ENCODE measurements at places on chromosomes 2 and 18.

DNA sequence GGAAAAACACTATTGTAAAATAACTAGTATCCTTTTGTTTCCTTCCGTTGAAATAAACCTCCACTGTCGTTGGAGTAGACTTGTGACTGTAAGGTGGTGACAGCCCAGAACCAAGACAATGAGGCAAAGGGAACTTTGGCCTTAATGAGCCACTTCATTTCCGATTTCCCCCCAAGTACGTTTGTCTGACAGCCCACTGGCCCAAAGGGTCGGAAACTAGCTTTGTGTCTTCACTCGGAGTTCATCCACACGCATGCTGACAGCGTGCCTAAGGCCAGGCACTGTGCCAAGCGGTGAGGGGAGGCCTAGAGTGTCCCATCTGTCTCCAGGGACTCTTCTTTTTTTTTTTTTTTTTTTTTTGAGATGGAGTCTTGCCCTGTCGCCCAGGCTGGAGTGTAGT lies 21.0 kb downstream of the HJURP start:
- no peak for DNase-seq

DNA sequence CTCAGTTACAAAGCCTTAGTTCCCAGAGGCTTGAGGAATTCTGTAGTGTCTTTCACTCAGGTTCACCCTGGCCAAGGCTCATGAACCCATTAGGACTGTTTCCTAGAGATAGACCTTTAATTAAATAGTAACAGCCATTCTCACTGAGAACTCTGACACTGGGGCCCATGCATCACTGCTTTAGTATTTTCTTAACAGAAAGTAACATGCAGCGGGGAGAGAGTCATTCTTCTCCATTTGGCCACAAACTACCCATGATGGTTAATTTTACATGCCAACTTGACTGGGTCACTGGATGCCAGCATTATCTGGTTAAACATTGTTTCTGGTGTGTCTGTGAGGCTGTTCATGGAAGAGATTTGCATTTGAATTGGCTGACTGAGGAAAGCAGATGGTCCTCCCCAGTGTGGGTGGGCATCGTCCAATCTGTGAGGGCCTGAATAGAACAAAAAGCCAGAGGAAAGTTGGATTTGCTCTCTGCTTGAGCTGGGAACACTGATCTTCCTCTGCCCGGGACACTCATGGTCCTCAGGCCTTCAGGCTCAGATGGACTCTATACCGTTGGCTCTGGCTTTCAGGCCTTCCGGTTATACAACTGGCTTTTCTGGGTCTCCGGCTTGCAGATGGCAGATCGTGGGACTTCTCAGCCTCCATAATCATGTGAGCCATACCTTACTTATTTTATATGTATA lies 5.6 kb upstream of the CPLX4 start:
- no peak for DNase-seq

- no peak for DNase-seq
Observed at GRCh38 chr2:236165842-236166795, 2.1 kb downstream of the GBX2 start.

- no peak for DNase-seq
Observed at GRCh38 chr2:1738163-1738562, 6.2 kb downstream of the PXDN start.

DNA sequence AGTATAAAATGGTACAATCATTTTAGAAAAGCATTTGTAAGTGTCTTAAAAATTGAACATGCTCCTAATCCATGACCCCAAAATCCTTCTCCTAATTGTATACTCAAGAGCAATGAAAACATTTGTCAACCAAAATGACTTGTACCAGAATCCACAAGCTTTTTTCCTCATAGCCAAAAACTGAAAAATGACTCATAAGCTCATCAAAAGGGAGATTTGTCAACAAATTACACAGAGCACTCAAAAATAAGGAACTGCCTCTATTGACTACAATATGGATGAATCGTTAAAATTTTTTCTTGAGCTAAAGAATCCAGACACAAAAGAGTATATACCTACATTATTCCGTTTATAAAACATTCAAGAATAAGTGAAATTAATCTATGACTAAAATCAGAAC lies 544.8 kb downstream of the ARHGAP15 start:
- DNase-seq: no peak

DNA sequence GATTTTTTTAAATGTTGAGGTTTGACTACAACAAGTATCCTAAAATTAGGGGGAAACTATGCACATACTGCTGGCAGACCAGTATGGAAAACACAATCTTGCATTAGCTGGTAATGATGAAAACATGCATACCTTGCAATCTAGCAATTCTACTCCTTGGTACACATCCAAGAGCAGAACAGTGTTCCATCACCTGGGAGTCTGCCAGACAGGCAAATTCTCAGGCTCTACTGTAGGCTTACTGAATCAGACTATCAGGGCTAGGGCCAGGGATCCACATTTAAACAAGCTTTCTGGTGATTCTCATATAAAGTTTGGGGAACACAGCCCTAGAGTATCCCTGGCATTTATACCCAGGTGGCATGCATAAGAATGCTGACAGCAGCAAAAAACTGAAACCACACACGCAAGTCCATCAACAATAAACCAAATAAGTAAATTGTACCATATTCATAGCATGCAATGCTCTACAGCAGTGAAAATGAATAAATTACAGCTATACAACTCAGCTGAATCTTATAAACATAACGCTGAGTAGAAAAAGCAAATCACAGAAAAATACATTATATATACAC lies 13.6 kb downstream of the CDH2 start:
- no peak for DNase-seq

DNA sequence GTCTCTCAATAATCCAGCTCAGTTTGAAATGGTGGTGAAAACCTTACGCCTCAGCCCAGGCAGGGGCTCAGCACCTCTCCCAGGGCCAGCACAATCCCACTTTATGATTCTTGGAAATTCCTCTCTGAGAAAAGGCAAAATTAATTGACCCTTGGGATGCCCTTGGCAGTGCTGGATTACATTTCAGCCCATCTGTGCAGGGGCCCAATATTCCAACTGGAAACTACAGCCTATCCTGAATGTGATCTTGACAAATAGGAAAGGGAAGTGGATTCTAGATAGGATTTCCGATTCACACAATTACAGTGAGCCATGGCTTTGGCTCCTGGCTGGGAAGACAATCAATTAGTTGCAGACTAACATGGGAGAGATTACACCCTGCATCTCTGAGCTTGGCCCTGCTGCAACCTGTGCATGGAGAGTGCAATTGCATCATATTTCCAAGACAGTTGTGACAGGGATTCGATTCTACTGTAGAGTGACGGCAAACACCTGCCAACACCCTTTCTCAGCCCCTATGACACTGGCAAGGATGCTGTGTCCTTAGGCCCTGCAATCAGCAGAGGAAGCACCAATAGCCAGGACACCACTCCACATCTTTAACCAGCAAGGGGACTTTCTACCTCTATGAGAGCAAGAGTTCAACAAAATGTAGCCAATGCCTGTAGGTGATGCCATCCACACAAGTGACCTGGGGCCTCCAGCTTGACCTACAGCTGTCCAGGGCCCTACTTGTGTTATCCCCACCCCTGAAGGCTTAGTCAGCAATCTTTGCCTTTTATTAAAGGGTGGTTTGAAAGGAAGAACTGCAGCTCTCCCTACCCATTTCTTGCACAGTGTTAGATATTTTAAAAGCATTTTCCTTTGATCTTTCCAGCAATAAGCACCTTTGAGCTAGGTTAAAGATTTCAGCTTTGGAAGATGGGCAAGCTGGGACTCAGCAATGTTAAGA lies 187.2 kb upstream of the HS6ST1 start:
- no peak for DNase-seq

DNA sequence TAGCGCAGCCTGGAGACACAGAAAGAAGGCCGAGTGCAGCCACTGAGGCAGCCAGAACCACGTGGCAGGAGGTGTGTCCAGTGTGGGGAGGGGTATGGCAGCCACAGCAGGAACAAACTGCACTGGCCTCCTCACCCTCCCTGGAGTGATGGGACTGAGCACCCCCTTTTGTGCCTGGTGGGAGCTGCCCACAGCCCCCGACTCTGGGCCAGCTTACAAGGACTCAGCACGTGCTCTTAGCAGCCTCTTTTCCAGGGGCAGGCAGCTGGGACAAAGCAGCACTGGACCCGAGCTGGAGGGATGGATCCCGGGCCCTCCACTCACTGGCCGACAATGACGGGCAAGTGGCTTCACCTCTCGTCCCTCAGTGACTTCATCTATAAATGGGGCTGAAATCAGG lies 5.2 kb upstream of the KLF11 start:
- no peak for DNase-seq

DNA sequence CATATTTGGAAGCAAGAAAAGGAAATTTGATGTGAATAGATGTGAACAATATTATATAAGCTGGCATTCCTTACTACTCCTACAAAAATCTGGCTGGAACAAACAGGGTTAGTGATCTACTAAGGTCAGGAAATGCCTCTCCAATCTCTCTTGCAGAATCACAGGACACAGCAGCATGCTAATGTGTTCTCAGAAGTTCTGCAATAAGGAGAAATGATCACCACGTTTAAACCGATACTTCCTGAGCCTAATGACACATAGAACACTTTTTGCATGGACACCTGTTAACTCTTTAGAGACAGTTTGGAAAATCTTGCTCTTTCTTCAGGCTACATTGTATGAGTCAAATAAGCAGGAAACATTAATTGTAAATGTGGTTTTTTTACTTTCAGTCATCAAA lies 89.6 kb upstream of the MAP3K20 start:
- no peak for DNase-seq

DNA sequence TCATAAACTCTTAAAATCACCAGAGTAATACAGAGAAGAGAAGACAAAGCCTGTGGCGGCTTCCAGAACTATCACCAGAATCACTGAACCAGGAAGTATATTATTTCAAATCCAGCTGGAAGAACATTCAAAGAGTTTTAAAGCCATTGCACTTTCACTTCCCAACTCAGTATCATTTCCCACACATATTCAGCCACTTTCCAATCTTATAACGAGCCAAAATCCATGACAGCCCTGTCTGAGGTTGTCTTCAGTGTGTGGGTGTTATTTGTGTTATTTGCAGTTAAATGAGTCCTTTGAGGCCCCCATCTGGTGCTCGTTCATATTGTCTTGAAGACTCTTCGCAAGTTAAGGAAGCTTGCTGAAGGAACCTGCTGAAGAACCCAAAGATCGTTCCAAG lies 559.9 kb downstream of the TSN start:
- no peak for DNase-seq

DNA sequence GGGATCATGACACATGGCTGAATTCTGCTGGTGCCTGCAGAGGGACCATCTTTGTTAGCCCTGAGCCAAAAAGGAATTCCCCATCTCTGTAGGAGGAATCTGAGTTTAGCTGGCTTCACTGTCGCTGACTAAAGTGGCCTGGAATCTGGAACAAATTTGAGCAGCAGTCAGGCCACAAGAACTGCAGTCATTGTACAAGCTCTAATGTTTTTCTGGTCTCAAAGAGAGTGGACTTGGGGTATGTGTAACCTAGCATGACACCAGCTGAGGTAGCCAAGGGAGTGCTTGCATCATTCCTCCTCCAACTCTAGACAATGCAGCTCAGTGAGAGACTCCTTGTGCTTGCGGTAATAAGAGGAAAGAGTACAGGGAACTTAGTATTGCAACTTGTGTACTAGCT lies 539.1 kb upstream of the LRRTM4 start:
- DNase-seq: no peak

DNA sequence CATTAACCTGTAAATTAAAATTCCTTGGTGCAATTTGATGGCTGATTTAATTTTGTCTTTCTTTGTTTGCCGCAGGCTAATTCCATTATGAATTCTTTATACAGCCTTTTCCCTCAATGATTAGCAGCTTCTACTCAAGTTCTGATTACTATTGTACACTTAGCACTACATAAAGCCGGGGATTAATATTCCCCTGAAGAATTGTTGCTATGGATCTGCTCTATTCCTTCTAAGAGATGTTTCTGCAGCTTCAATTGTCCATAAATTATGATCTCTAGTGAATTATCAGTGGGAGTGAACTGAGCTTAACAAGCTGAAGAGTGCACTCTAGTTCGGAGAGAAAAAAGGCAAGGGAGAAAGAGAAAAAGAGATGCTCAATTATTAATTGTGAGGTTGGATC lies 433.7 kb upstream of the SPRED2 start:
- DNase-seq: no peak

GRCh38 chr2:5697562-5697961 lies 5.4 kb downstream of the SOX11 start:
- no peak for DNase-seq

- no peak for DNase-seq
Observed at GRCh38 chr18:57856557-57857280, 53.6 kb upstream of the ATP8B1 start.

- no peak for DNase-seq
Observed at GRCh38 chr18:69737851-69738250, 209.8 kb downstream of the CD226 start.

DNA sequence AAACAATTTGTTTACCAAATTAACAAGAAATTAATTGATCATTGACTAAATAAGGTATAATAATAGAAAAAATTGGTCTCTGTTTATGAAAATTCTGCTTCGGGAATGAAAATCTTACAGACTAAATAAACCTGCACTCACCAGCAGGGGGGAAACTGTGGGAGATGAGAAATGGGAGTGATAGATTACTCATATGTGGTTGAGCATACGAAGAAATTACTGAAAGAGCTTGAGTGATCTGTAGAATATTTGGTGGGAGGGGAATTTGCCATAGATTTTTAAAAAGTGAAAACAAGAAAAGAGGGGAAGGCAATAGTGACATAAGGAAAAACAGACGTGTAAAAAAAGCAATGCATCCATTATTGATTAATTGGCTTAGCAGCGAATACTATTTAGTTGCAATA lies 2.2 kb downstream of the HMSD start:
- DNase-seq: no peak

DNA sequence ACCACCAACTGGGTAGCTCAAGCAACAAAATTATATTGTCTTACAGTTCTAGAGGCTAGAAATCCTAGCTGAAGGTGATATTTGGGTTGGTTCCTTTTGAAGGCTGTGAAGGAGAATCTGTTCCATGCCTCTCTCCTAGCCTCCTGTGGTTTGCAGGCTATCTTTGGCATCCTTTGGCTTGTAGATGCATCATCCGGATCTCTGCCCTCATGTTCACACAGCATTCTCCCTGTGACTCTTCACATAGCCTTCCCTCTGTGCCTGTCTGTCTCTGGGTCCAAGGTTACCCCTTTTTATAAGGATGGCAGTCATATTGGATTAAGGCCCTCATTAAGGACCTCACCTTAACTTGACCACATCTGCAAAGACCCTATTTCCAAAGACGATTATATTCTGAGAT lies 78.6 kb upstream of the MAP3K20 start:
- DNase-seq: no peak

DNA sequence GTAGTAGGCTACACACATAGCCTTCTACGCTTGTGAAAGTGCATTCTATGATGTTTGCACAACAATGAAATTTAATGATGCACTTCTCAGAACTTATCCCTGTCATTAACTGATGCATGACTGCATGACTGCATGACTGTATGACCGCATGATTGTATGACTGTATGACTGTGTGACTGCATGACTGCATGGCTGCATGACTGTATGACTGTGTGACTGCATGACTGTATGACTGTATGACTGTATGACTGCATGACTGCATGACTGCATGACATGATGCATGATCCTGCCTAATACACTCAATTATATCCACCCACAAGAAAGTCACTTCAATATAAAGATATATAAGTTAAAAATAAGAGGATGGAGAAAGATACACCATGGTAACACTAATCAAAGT lies 365.4 kb upstream of the FSIP2 start:
- no peak for DNase-seq

GRCh38 chr2:121010998-121011397 lies 274.0 kb downstream of the TFCP2L1 start:
- DNase-seq: no peak

Measured in NCI-H446 treated with DMSO at 0.1 percent for 48 hours (cell line).